GM19239 (cell line): ENCODE measurements at places on chromosomes 1 and 21.

- no peak for DNase-seq
Measured at GRCh38 chr1:81695741-81696140, 105.0 kb upstream of the ADGRL2 start.

- no peak for DNase-seq
Measured at GRCh38 chr1:42979896-42980800, 21.5 kb upstream of the SLC2A1 start.

GRCh38 chr1:29094433-29094832 is 29.3 kb downstream of the TMEM200B start:
- DNase-seq: no peak

GRCh38 chr1:234868296-234869147 is 258.5 kb upstream of the IRF2BP2 start:
- no peak for DNase-seq

DNA sequence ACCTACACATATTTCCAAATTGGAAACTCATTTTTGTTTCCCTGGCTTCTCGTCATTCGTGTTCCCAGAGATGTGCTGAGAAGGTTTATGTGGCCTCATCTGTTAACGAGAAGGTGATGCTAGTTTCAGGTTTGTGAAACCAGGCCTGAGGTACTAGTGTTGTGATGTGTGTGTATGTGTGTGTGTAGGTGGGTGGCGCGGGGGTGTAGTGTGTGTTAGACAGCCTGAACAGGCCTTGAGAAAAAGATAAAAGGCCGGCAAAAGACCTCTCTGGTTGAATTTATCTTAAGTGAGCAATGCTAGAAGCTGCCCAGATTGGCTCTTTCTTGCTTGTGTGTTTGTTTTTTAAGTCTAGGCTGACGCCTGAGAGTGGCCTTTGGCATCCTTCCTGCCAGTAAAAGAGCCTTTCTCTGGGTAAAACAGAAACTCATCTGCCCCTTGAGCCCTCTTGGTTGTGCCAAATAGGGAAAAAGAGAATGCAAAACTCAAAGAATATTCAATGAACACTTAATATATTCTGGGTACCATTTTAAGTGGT is 65.8 kb upstream of the HSD17B7 start:
- DNase-seq: no peak
